ENCODE measurements at places on chromosomes 11 and 22.

DNA sequence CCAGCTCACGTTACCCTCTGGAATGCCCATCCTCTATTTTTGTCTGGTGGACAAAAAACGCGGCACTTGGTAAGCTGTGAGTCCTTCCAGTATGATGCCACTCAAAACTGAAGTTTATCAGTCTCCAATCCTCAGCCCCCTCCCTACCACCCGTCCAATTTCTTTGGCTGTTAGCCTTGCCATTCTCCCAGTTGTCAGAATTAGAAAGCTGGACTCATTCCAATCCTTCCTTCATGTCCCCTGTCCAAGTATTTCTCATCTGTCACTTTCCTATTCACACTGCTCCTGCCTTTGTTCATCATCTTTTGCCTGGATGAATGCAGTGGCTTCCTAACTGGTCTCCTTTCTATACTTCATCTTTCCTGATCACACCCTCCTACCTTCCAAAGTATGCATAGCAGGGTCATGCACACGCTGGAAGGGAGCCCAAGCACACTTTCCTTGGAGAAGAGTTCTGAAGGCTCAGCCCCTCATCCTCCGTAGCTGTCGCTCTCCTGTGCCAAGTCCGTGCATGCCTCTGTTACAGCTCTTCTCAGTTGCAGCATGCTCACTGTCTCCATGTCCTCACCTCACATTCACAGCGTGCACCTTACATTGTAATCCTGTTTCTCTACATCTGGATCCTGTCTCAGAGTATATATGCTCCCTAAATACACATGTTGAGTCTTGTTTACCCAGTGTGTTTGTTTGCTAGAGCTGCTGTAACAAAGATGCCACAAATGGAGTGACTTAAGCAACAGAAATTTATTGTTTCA is 19.4 kb downstream of the APLP2 start:
- no peak for DNase-seq

DNA sequence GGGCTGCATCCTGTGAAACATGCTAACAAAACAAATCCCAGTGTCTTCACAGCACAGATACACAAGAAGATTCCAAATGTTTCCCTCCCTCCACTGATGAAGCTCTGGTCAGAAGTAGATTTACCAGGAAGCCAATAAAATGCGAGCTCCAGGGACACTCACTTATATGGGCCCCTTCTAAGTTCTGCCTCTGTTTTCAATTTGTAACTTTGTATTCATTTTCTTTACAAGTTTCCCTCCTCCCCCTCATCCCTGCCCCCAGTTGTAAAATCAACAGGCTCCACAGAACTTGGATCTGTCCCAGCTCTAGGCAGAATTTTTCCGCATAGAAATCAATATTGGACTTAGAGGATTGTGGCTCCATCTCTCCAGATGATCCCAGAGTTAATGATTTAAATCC is 48.1 kb upstream of the ME3 start:
- no peak for DNase-seq

DNA sequence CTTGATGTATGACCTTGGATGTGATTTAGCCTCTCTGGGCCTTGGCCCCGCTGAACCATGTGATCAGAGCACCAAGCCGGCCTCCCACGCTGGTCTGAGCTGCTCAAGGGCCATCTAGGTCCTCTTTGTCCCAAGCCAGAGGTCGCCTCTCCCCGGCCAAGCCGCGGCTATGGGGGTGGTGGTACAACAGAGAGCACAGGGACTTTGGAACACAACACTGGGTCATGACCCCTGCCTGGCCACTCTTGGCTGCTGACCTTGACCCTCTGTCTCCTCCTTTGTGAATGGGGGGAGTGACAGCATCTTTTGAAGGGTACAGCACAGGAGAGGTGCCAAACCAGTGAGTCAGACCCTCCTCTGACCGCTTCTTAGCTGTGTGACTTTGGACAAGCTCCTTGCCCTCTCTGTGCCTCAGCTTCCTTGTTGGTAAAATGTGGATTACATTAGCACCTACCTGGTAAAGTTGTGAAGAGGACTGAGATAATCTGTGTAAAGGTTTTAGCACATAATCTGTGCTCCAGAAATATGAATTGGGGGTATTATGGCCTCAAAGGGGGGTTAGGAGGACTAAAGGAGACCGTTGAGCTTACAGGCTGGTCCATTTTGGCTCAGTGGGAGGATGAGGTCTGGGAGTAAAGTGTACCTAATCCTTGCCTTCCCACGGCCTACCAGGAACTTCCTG is 4.7 kb downstream of the SCYL1 start:
- DNase-seq = no peak

GRCh38 chr11:8812438-8812837 is 98.6 kb upstream of the AKIP1 start:
- no peak for DNase-seq

- DNase-seq = no peak
These were observed 117.3 kb downstream of the RASSF10 start for GRCh38 chr11:13126430-13126829.

DNA sequence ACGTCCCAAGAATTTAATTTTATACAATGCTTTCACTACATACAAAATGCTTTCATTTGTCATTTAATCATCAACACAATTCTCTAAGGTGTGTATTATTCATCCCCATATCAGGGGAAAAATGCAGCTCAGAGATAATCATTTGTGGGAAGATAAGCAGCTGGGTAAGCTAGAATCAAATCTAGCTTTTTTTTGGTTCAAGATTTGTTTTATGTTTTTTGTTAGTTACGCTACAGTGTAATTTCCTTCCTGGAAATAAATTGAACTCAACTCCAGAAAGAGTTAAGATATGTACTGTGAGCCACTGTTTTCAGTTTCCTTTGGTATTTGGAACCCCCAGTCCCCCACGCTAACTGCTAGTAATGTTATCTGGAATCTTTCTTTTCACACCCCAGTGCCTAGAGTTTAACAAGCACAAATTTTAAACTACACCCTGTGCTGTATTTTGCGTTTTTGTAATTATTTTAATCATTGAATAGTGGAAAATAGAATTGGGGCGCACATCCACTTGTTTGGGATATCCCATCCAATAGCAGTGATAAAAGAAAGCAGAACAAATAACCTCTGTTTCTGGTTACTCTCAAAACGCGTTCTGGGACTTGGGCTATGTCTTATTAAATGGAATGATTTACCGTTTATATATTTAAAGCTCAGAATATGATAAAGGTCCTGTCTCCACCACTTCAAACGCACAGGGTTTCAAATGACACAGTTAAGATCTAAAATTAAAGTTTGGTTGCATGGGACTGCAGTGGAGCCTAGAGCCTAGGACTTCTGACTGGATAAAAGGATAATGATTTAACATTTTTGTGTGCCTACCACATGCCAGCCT is 2.1 kb upstream of the HSPA8 start:
- DNase-seq = no peak

DNA sequence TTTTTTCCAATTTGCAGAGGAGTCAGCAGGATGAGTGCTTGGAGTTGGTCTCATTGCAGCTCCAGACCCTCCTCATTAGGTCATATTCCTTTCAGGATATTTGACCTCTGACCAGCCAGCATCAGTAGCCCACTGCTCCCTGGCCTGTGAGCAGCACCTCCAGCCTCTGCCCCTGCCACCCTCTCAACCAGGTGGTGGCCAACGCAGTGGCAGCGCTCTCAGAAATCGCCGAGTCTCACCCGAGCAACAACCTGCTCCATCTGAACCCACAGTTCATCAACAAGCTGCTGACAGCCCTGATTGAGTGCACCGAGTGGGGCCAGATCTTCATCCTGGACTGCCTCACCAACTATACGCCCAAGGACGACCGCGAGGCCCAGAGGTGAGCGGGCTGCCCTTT is 27.0 kb downstream of the C22orf42 start:
- DNase-seq = no peak

- DNase-seq = no peak
These were observed 623 bp downstream of the NDUFS8 start for GRCh38 chr11:68031144-68031464.

DNA sequence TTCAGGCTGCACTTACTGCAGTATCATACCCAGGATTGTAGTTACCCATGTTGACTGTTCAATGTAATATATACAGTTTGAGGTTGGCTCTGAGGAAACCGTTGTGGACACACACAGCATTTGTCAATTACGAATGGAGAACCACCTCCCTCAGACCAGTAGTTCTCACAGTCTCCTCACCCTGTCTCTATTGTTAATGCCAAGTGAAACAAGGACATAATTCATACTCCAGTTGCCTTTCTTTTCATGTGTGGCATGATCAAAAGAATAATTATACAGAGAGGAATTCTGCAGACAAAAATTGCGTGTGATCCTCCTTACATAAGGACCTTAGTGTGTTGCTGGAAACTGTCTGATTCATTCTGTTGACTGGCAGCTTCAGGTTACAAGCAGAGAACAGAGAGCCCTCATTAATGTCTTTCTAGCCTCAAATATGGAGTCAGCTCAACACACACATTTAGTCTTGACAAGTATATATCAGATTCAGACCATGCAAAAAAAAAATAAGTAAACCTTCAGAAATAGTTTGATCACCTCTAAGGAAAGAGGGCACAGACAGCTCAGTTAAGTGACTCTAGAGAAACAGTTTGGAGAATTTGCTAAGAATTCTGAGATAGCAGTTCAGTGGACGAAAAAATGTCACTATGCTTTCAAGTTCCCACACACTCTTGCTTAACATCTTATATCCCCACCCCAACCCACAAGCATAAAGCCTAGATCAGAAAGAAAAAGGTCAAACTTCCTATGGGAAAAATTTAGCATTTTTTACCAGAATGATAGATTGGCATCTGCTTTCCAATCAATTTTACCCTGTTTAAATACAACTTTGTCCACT is 96.1 kb downstream of the MAML2 start:
- DNase-seq = no peak

GRCh38 chr22:40247976-40248375 is 70.3 kb downstream of the TNRC6B start:
- DNase-seq = no peak

- DNase-seq = no peak
These were observed at the start of gene ALDH3B2 for GRCh38 chr11:67674442-67674871. Gene ALDH3B2, minus strand, starts transcription at chr11:67674623. Its CDS starts 7,688 bp downstream, at chr11:67666935.

GRCh38 chr11:11588891-11589290 is 32.9 kb downstream of the GALNT18 start:
- no peak for DNase-seq

GRCh38 chr11:88114486-88115045 is 60.7 kb downstream of the RAB38 start:
- DNase-seq = no peak

DNA sequence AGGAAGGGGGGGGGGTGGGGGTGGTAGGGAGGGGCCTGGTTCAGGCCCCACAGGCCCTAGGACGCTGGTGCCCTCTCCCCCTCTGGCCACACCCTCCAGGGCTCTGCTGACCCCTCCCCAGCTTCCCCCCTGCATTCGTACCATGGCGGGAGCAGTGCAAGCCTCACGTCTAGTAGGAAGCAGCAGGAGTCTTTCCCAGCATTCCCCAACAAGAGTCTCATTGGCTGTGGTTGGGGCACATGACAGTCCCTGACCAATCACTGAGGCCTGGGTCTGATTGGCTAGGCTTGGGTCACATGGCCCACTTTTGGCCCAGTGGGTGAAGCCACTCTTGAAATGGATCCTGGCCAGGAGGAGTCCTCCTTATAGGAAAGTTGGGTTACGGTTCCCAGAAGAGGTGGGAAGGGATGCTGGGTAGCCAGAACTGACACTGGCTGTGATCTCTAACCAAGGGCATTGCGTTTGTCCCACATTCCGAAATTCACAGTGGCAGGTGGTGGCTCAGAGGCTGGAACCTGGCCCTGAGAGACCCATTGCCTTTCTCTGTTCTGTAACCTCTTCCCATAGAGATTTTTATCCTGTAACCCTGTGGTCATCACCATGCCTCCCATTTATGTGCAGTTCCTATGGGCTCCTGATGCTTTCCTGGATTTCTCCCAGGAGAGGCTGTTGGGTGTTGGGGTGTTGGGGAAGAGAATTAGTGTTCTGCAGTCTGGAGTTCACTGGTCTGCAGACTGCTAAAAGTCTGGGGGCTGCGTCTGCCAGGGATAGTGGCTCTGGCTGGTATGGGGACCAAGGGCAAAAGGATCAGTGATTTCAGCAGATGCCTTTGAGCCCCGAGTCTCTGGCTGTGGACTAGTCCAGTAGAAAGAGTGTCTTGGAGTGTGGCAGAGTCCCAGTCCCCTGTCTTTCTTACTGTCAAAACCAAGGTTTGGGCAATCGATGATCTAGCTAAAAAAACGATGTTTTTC is 58.9 kb upstream of the MYEOV start:
- no peak for DNase-seq

- DNase-seq = no peak
These were observed 9.4 kb downstream of the FADS2 start for GRCh38 chr11:61837411-61838005.

DNA sequence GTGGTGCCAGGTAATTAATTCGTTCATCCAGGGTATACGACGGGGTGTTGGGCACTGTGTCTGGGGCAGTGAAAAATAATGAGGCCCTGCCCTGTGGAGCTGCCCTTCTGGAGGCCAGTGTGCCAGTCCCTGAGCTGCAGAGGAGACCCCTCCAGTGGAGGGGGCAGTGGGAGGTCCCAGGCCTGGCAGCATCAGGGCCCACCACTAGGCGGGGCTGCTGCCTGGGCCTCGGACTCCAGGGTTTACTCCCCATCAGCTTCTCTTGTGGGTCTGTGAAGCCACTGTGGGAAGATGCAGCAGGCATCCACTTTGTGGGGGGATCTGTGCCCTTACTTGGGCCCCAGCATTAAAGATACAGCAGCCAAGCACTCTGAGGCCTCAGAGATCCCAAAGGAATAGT is 17.4 kb upstream of the TMPRSS6 start:
- no peak for DNase-seq

DNA sequence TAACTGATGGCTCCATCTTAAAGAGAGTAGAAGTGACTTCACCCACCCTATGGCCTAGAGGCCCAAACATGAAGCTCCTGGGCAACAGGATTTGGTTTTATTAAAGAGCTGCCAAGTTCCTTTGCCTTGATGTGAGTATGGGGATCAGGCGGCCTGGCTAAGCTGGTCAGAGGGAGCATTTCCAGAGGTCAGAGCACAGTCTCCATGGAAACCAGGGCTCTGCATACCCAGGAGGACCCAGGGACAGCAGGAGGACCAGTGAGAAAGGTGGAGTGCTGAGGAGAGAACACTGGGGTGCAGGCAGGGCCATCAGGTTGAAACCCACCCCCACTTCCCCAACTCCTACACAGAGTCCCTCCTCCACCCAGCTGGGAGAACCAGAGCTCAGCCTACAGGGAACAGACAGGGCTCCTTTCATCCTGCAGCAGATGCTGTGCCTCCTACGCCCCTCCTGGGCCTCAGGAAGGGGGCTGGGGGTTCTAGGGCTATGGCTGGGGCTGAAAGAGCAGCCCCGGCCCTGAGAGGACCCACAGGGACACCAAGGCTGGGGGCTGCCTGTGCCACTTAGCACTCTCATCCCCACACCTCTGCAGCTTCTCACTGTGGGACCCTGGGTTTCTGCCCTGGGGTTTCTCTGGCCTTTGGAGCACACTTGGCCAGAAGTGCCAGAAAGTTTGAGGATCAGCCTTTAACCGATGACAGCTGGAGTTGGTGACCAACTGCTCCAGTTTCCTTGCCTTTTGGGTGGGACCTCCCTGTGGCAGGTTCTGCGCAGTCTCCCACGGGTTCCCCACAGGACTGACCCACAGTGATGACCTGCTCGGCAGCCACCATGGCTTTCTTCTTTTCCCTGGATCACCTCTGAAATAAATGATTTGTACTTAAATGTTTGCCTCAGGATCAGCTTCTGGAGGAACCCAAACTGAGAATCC is 13.8 kb upstream of the P2RY6 start:
- no peak for DNase-seq

GRCh38 chr11:101428918-101429317 is 154.9 kb downstream of the TRPC6 start:
- DNase-seq = no peak

- DNase-seq = no peak
These were observed 730.5 kb upstream of the CCDC179 start for GRCh38 chr11:23590596-23591308.

GRCh38 chr11:82733444-82734119 is at the start of gene FAM181B:
Gene FAM181B, minus strand, starts transcription at chr11:82733864. Its CDS starts 135 bp downstream, at chr11:82733729.
- no peak for DNase-seq

- DNase-seq = no peak
These were observed 2.7 kb downstream of the HIPK3 start for GRCh38 chr11:33259869-33260268.
